ENCODE measurements at places on chromosomes 5 and 9.

GRCh38 chr9:78295731-78296130 is 1.2 kb upstream of the PSAT1 start:
- H3K27ac ChIP-seq: no peak overlapping the region
- no peaks in the 10 kb centered on the region for H3K27me3 ChIP-seq
- no peak overlapping the region for H3K4me3 ChIP-seq

- no peaks in the 10 kb centered on the region for H3K4me1 ChIP-seq
- H3K27ac ChIP-seq: no peak overlapping the region
- H3K36me3 ChIP-seq: no peaks in the 10 kb centered on the region
- DNase-seq: no peak
These were observed 235.3 kb downstream of the GABRB2 start for GRCh38 chr5:161311146-161311708.

DNA sequence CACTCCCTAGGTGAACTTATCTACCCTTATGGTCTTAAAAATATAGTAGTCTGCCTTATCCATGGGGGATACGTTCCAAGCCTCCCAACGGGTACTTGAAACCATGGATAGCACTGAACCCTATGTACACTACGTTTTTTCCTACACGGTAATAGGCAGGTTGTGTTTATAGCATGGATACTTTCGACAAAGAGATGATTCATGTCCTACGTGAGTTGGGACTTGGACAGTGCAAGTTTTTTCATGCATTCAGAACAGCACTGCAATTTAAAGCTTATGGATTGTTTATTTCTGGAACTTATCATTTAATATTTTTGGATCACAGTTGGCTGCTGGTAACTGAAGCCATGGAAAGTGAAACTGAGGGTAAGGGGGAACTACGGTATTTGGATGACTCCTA is 88.1 kb downstream of the CNTLN start:
- no peaks in the 10 kb centered on the region for H3K27me3 ChIP-seq
- H3K4me3 ChIP-seq: no peak overlapping the region
- no peak overlapping the region for H3K27ac ChIP-seq
- DNase-seq: no peak
- H3K4me1 ChIP-seq: no peaks in the 10 kb centered on the region

DNA sequence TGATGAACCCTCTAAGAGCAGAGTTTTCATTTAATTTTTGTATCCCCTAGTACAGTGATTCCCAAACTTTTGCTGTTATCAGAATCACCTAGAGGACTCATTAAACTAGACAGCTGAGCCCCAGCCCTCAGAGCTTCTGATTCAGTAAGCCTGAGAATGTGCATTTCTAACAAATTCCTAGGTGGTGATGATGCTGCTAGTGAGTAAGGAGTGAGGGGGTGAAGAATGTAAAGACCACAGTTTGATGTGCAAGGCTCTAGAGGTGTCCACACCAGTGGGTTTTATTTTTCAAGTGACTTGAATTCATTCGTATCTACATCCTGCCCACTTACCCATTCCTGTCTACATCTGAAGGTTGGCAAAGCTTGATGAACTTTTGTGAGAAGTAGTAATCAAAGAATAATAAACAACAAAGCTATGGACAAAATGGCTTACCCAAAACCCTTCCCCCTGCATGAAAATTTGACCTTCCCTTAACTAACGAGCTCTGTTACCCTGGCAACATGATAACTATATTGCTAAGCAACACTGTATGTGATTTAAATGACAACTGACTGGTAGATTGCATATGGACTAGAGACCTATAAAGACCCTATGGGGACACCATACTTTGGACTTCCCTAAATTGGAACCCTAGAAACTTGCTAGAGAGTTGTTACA is 35.2 kb downstream of the DTWD2 start:
- no peak for DNase-seq
- H3K27ac ChIP-seq: no peak overlapping the region
- no peaks in the 10 kb centered on the region for H3K27me3 ChIP-seq
- H3K4me3 ChIP-seq: no peak overlapping the region

DNA sequence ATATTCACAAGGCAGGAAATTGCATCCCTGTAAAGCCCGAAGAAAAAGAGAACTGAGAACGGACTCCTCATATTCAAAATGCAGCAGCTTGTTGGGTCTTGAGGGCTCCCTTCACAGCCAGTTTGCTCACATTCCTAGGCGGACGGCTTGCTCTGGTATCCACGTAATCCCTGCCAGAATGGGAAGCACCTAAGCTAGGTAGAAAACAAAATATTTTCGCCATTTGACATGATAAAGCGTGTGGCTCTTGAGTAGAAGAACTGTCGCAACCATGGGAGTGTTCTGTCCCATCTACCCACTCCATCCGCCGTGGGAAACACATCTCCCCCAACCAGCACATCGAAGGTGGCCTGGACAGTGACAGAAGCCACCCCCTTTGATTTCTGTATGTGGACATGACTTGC is 183.1 kb downstream of the GAS1 start:
- DNase-seq: no peak
- H3K36me3 ChIP-seq: no peaks in the 10 kb centered on the region
- no peak overlapping the region for H3K27ac ChIP-seq
- H3K4me3 ChIP-seq: no peak overlapping the region

- H3K36me3 ChIP-seq: no peaks in the 10 kb centered on the region
- no peaks in the 10 kb centered on the region for H3K27me3 ChIP-seq
- no peak overlapping the region for H3K27ac ChIP-seq
- no peak for DNase-seq
- no peaks in the 10 kb centered on the region for H3K4me1 ChIP-seq
These were observed 197.0 kb downstream of the TAF11L14 start for GRCh38 chr5:17831279-17831678.

DNA sequence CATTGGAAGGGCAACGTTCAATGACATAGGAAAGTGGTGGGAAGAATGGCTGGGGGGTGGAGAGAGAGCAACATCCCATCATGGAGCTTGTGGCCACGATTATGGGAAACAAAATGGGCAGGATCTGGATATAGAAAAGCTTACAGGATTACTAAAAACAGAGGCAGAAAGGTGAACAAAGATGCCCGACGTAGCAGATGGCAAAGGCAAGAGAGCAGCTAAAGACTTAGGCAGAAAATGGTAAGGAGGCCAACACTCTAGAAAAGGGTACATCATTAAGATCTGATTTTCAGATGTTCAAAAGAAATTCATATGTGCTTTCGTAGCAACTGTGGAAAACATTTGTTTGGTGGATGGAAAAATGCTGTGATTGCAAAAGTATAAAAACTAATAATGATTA is 102.5 kb downstream of the OTULIN start:
- no peaks in the 10 kb centered on the region for H3K36me3 ChIP-seq
- H3K27ac ChIP-seq: no peak overlapping the region
- DNase-seq: no peak
- no peak overlapping the region for H3K4me3 ChIP-seq

GRCh38 chr9:124423591-124423990 is 8.3 kb upstream of the PSMB7 start:
- H3K4me3 ChIP-seq: no peak overlapping the region
- DNase-seq: no peak
- no peaks in the 10 kb centered on the region for H3K27me3 ChIP-seq
- no peaks in the 10 kb centered on the region for H3K36me3 ChIP-seq
- H3K4me1 ChIP-seq: no peaks in the 10 kb centered on the region
- H3K27ac ChIP-seq: no peak overlapping the region

- H3K27me3 ChIP-seq: no peaks in the 10 kb centered on the region
- no peak for DNase-seq
- no peaks in the 10 kb centered on the region for H3K4me1 ChIP-seq
- H3K27ac ChIP-seq: no peak overlapping the region
- no peaks in the 10 kb centered on the region for H3K36me3 ChIP-seq
- H3K4me3 ChIP-seq: no peak overlapping the region
These were observed 1.3 kb upstream of the PTPDC1 start for GRCh38 chr9:94082956-94083355.

GRCh38 chr5:178380086-178380485 is 147.5 kb upstream of the PHYKPL start:
- H3K4me1 ChIP-seq: no peaks in the 10 kb centered on the region
- H3K27me3 ChIP-seq: no peaks in the 10 kb centered on the region
- no peak for DNase-seq
- H3K27ac ChIP-seq: no peak overlapping the region
- H3K36me3 ChIP-seq: no peaks in the 10 kb centered on the region
- H3K4me3 ChIP-seq: no peak overlapping the region

DNA sequence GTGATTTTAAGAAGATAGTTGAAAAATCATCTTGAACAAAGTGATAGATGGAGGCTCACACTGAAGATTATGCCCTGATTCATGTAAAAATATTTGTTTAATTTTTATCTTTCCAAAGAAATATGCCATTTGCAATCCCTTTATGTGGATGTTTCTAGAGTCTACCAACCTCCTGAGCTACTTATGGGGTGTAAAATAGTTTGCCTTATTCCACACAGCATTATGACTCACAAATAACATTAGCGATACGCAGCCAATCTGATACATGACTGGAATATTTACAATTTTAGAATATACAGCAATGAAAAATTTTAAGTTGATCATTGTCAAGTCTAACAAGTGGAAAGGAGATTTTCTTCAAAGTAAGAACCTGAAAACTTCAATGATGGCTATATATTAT is 327.5 kb downstream of the EDIL3 start:
- no peak overlapping the region for H3K4me3 ChIP-seq
- H3K27me3 ChIP-seq: no peaks in the 10 kb centered on the region
- no peaks in the 10 kb centered on the region for H3K36me3 ChIP-seq
- H3K27ac ChIP-seq: no peak overlapping the region

DNA sequence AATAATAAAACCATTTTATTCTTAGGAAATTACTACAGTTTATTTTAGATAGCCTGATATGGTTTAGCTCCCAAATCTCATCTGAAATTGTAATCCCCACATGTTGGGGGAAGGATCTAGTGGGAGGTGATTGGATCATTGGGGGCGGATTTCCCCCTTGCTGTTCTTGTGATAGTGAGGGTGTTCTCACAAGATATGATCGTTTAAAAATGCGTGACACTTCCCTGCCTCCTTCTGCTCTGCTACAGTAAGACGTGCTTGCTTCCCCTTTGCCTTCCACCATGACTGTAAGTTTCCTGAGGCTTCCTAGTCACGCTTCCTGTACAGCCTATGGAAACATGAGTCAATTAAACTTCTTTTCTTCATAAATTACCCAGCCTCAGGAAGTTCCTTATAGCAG is 122.4 kb upstream of the FGF10 start:
- no peak overlapping the region for H3K27ac ChIP-seq
- no peaks in the 10 kb centered on the region for H3K4me1 ChIP-seq
- H3K36me3 ChIP-seq: no peaks in the 10 kb centered on the region
- no peak for DNase-seq

- DNase-seq: no peak
- H3K4me1 ChIP-seq: no peaks in the 10 kb centered on the region
- H3K27ac ChIP-seq: no peak overlapping the region
- H3K27me3 ChIP-seq: no peaks in the 10 kb centered on the region
- no peaks in the 10 kb centered on the region for H3K36me3 ChIP-seq
- H3K4me3 ChIP-seq: no peak overlapping the region
These were observed 465.5 kb downstream of the DNAH5 start for GRCh38 chr5:13478831-13479465.

- DNase-seq: no peak
- no peak overlapping the region for H3K27ac ChIP-seq
- no peak overlapping the region for H3K4me3 ChIP-seq
- H3K4me1 ChIP-seq: peaks cover 6% of the 10 kb centered on the region
- H3K36me3 ChIP-seq: no peaks in the 10 kb centered on the region
These were observed 10.5 kb downstream of the NELFB start for GRCh38 chr9:137265496-137266161.

- no peaks in the 10 kb centered on the region for H3K27me3 ChIP-seq
- H3K27ac ChIP-seq: no peak overlapping the region
- H3K36me3 ChIP-seq: no peaks in the 10 kb centered on the region
- H3K4me3 ChIP-seq: no peak overlapping the region
These were observed 229.1 kb upstream of the TBCA start for GRCh38 chr5:78005021-78005785.

GRCh38 chr5:7394889-7395431 is 978 bp upstream of the ADCY2 start:
- H3K27ac ChIP-seq: peak overlapping the region; percentile 79
- H3K27me3 ChIP-seq: no peaks in the 10 kb centered on the region
- H3K4me1 ChIP-seq: no peaks in the 10 kb centered on the region
- DNase-seq: peak; percentile 31
